NCI-H460 (cell line): ENCODE measurements at places on chromosomes 3 and 15. TPM values are rescaled to one million over a fixed set of nuclear protein-coding genes. Genes with fewer than 3 reads are reported as not detected.

GRCh38 chr15:67389975-67390374 lies 131.0 kb upstream of the C15orf61 start:
- no peak for DNase-seq

AHSG gene
- not detected in 2 replicates for total RNA-seq

SLC22A14 gene
- total RNA-seq, result 0.35 TPM in 1 of 2 replicates, not detected in the other

- DNase-seq, result peak; percentile 48
Measured at GRCh38 chr15:40891810-40892446, 2.3 kb upstream of the VPS18 start.

GRCh38 chr3:143676747-143677146 lies 171.5 kb downstream of the SLC9A9 start:
- no peak for DNase-seq

CD200 gene
- total RNA-seq, result not detected in 2 replicates

GRCh38 chr15:90708516-90708915 lies 8.6 kb upstream of the BLM start:
- no peak for DNase-seq

- no peak for DNase-seq
Measured at GRCh38 chr3:153704115-153704514, 417.1 kb upstream of the ARHGEF26 start.

ZNF774 gene
- total RNA-seq, result 0.69 and 1.5 TPM in 2 replicates

AP3B2 gene
- 0.89 and 1.1 TPM in 2 replicates for total RNA-seq

GRCh38 chr15:60798821-60799220 lies 319.9 kb upstream of the ICE2 start:
- no peak for DNase-seq

EIF4E3 gene
- 3.9 and 4.3 TPM in 2 replicates for total RNA-seq

GRCh38 chr3:187765342-187765741 lies 20.1 kb upstream of the BCL6 start:
- DNase-seq, result no peak

STT3B gene
- total RNA-seq, result 156 and 176 TPM in 2 replicates

DNA sequence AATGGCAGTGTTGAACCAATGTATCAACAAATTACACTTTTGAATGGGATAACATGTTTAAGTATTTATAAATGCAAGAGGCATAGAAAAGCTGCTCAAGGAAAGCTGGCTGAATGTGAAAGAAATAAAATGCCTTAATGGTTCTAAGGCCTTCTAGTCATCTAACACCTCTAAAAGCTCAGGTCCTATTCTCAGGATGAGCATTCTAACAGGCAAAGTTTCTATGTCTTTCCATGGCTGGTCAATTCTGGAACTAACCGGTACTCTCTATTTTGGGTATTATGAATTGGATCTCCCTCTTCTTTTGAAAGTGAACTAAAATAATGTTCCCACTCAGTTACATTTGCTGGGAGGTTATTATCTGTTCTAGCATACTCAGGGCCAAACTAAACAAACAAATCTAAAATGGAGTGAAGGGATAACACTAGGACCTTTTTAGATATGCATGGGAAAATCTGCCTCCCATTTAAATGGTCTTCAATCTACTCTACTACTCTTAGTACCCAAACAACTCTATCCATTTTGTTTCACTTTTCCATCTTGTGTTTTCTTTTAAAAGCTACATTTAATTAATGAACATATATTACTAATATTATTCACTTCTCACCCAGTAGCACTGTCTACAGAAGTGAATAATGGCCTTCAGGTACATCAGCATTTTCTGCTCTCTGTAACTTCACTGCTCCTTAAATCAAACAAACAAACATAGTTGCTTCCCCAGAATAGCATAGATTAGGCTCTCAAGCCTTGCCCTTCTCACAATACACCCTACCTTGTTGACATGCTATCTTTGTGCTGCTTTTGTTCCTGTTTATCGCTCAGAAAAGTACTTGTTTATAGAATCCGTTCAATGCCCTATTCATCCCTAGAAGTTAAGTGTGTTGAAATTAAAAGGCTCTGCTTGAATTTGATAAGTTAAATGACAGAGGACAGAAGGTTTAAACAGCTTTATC lies 46.4 kb downstream of the CBLB start:
- no peak for DNase-seq

DNA sequence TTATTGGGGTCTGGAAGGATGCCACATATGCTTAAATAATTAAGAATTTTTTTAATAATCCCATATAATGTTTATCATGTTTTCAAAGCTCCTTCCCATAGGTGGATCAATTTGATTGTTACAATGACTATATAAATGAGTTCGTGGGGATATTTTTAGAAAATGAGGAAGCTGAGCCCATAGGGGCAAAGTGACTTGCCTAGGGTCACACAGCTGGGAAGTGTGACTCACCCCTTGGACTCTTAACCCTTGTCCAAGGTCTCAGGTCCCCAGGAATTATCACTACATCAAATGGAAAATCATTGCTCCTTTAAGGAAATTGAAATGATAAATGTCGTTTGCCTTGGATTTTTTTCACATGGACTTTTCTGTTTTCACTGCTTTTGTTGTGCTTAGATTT lies 161.2 kb upstream of the RGMA start:
- no peak for DNase-seq

DNA sequence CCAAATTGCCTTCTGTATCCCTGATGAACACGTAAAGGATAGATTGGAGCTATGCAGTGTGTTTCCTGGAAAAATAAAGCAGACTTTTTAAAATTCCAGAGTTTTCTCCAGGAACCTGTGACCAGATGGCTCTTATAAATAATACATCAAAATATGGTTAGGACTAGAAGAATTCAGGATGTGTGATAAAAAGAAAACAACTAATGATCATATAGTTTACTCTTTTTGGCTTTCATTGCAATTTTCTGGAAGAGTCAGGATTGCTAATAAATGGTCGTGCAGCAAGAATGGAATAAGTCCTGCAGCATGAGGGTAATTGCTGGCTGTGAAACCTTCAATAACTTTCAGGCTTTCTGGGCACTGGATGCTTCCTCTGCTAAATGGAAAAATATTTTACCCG lies 30.2 kb upstream of the DENND4A start:
- no peak for DNase-seq

DNA sequence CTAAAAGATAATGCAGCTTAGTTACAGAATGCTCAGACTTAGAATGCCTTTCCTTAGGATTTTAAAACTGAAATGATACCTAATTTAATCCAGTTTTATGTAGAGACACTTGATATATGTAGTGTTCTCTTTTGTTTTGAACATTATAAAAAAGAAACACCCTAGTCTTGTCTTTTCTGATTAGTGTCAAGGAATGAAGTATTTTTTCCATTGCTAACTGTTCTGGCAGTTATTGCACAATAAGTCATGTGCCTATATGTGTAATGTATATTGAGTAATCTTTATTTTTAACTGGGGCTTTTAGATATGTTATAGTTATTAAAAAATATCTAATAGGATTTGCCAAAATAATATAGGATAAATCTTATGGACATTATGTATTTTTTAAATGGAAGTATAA lies 4.5 kb downstream of the ARL8B start:
- no peak for DNase-seq

- no peak for DNase-seq
Measured at GRCh38 chr3:31978553-31978952, 2.5 kb downstream of the OSBPL10 start.

DNA sequence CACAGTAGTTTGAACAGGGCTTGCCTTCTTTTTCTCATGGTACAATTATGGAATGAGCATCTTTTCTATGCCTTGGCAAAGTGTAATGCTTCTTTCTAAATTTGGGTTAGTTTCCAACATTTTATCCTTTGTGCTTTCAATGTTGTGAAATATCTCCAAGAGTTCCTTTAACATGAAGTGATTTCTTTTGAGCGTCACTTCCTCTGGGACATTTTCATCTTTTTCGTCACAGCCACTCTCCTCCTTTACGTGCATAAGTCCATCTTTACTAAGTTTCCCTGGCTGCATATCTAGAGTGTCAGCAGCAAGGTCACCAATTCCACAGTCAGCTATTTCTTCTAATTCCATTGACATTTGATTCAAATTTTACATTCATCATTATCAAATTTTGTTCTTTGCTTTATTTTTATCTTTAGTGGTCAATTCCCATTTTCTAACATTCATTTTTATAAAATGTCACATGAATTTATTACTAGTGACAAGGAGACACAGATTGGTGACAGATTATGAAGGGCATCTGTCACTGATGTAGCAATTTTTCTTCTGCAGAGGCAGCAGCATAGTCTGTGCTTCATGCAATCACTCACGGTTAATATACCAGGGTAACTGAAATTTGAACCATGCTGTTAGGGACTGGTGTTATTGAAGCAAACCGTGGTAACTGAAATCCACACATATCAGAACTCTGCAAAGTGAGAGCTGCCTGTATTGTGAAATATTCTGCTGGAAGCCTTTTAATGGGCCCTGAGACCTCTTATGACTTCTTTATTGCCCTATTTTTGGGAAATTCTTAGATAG lies 126.5 kb upstream of the THBS1 start:
- no peak for DNase-seq

GRCh38 chr3:45664578-45664977 lies 24.6 kb upstream of the SACM1L start:
- DNase-seq, result no peak

TEX55 gene
- not detected in 2 replicates for total RNA-seq

- no peak for DNase-seq
Measured at GRCh38 chr15:92457471-92458041, 63.9 kb downstream of the ST8SIA2 start.

KCNH8 gene
- not detected in 2 replicates for total RNA-seq

DNA sequence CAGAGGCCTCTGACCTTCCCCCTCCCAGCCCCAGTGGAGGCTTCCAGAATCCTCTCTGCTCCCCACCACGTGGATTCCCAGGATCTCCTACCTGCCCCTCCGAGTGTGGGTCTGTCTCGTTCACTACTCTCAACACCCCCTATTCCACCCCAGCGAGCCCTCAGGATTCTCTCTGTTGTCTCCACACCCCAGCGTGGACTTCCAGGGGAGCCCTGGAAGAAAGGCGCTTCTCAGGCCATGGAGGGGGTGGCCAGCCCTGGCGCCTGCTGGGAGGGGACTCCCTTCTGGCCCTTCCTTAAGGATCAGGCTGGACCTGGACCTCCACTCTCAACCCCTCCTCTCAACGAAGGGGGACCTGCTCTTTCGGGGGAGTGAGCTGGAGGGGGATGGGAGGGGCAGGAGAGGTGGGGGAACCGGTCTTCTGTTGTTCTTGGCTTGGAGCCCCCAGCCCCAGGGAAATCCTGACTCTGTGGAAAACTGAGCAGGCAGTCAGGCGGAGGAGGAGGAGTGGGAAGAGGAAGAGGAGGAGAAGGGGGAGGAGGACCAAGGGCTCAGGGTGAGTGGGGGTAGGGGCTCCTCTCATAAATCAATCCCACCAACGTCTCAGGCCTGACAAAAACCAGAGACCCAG lies 32.9 kb downstream of the EPHB3 start:
- DNase-seq, result no peak

CCDC33 gene
- total RNA-seq, result 0.12 TPM in 1 of 2 replicates, not detected in the other

DNA sequence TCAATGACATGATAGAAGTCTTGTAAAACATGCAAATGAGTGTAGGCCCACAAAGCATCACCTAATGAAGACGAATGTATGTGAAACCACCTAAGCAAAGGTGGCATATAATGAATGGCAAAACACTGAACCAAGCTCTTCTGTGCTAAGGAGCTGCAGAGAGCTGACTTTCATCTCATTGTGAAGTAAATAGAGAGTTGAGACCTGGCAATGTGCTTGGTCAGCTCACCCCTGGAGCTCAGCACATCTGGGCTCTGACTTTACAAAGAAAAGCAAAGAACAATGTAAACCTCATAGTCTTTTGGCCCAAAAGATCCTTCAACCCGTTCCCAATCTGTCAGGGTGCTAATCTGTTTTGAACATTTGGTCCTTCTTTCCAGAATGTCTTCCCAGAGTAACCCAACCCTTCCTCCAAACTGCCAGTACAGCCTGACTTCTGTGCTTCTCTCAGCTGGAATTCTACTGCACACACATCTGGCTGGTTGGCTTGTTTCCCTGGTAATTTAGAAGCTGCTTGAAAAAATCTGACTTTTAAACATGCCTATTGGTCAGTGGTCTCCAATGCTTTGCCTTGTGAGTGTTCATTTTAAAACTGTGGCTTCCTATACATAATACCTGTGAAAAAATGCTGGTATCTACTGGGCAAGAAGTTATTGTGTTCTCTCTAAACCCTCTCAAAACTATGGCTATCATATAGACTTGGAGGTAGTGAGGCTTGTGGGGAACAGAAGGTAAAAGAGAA lies 101.7 kb downstream of the CD200R1L start:
- DNase-seq, result no peak

GRCh38 chr3:76565496-76566210 lies 474.2 kb upstream of the ROBO2 start:
- DNase-seq, result no peak

DNA sequence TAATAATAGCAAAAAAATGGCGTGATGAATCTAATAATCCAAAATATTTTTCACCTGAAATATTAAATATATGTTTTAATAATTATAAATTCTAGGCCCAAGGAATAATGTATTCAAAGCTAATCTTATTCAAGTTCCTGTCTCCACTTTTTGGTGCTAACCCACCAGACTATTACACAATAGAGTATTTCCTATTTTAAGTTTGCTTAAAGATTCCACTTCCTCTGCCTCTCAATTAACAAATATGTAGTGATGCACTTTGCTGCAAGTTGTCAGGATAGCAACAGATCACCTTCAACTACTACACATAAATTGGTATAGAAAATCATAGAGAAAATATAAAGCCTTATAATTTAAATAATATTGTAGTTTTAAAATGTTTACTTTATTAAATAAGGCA lies 467.5 kb downstream of the C3orf38 start:
- DNase-seq, result no peak

COL6A5 gene
- not detected in 2 replicates for total RNA-seq

DNA sequence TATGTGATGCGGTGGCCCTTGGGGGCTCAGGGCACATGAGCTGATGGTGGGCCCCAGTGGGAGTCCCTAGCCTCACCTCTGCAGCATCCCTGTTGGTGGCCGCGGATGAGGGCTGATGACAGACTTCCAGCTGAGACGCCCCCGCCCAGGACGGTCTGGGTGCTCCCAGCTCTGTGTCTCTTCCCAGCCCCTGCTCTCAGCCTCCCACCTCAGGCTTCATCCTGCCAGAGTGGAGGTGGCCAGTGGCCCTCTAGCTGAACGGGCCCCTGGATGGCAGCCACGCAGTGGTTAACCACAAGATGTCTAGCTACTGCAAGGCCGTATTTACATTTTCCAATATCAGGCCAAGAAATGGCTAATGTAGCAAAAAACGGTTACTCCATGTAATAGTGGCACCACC lies 205.3 kb upstream of the LINGO1 start:
- no peak for DNase-seq

- DNase-seq, result no peak
Measured at GRCh38 chr3:170220871-170221270, 1.4 kb upstream of the PRKCI start.

DNA sequence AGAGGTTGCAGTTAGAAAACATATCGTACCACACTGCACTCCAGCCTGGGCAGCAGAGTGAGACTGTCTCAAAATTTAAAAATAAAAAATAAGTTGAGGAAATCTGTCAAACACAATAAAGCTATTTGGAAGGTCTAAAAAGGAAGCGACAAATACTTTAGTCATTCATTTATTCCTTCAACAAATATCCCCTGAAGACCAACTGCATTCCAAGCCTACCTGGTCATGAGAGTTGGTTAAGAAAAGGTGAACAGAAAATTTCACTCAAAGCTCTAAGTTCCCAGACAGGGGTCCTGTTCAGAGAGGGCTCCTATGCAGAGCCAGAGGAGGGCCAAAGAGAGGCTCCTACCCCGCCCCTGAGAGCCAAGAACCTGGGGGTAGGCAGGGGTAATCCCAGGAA lies 15.4 kb upstream of the PRKAR2A start:
- DNase-seq, result no peak

PATL2 gene
- total RNA-seq, result 0.15 TPM in 1 of 2 replicates, not detected in the other

- no peak for DNase-seq
Measured at GRCh38 chr3:152445212-152445611, 176.5 kb downstream of the MBNL1 start.
